ENCODE measurements at places on chromosomes 16 and 17.

GRCh38 chr17:64147110-64148016 lies 17.4 kb upstream of the ERN1 start:
- no peak for DNase-seq

- no peak for DNase-seq
These were observed 5.0 kb downstream of the CENPX start for GRCh38 chr17:82017612-82018151.

DNA sequence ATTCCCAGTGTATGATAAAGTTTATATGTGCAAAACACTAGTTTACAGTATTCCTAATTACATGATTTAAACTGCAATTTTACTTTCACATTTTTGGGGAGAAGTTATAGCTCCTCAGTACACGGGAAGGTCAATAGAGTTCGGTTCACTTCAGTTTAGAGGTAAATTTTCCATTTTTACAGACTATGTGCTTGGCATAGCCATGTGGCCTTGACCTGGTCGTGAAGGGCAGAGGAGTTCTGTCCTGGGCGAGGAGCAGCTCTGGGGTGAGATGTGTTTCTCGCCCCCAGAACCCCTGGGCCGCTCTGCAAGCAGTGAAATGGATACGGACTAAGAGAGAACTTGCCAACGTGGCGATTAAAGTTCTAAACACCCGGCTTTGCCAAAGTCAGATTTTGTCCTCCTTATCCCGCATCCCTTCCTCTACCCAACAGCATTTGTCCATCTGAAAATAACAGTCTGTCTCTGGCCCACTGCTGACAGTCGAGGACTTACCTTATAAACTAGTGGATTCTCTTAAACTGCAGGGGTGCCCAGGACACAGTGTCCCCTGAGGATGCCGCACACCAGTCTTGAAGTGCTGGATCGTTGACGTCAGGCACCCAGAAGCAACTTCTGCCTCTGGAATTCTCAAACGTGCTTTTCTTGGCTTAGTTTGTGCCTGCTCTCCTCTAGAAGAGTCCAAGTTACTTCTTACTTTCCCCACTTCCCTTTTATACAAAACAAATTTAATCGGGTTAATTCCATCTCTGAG lies 1.5 kb upstream of the SIAH1 start:
- no peak for DNase-seq

DNA sequence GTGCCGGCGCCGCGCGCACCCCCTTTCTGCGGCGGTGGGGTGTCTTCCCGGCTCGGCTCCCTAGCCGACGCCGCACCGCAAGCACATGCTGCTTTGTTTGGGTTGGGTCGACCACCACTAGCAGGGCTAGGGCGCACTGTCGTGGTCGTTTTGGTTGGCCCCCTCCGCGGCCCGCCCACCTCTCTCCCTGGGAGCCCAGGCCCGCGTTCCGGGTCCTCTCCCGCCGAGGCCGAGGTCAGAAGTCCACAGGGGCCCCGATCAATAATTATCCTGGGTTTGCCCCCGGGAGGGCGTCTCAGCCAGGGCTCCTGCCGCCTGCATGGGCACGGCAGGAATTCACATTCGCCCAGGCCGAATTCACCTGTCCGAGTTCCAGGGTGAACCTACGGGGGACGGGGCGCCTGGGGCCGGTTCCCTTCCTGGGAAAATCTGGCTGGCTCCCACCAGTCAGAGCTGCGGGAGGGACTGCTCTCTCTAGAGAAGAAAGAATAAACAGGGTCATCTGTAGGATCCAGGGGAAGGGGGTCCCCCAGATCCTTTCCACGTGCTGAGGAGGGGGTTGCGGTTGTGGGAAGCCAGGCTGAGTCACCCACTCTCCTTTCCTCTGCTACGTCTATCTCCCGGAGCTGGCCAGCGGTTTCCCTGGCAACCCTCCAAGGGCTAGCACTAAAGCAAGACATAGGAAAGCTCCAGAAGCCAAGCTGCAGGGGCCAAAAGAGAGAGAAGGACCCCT lies 584 bp upstream of the STAT5B start:
- DNase-seq: no peak

DNA sequence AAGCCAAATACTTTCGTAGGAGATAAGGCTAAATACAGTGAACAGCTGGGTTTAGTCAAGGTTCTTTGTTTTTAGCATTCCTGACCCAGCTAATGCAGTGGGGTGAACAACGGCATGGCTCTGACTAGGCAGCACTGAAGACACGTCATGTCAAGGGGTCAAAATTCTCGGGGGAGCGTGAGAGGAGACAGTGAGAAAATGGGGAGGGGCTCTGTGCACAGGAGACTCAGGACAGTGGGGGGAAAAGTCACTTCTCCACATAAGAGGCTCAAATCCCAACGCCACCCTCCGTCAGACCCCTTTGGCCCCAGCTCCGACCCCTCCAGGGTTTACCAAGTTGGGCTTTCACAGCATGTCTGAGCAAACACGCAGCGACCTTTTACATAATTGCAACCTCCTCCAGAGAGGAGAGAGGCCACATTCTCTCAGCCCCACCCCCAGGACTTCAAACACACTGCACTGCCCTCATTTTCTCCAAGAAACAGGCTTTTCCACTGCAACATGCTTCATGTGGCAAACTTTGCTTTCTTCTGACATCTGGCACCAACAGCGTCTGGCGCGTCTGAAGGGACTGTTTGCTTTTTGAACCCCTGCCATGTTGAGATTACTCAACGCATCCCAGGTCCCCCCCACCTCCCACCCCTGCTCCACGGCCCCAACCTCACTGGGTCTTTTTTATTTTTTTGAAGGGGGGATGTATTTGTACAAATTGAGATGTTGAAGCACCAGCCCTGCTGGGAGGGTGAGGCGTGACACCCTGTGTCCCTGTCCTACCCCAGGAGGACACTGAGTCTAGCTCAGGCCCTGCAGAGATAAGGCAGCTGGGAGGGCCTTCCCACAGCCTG lies 30.0 kb downstream of the AXIN2 start:
- DNase-seq: no peak

DNA sequence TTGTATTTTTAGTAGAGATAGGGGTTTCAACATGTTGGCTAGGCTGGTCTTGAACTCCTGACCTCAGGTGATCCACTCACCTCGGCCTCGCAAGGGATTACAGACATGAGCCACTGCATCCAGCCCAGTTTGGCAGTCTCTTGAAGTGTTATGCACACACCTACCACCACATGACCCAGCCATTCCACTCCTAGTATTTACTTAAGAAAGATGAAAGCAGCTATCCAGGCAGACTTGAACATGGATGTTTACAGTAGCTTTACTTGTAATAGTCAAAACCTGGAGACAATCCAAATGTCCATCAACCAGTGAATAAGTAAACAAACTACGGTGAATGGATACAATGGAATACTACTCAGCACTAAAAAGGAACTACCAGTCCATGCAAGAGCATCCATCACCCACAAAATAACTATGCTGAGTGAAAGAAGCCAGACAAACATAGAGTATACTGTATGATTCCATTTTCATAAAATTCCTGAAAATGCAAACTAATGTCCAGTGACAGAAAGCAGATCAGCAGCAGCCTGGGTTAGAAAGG lies 37.8 kb upstream of the RASD1 start:
- no peak for DNase-seq
